ENCODE measurements at places on chromosomes 2 and 18.

DNA sequence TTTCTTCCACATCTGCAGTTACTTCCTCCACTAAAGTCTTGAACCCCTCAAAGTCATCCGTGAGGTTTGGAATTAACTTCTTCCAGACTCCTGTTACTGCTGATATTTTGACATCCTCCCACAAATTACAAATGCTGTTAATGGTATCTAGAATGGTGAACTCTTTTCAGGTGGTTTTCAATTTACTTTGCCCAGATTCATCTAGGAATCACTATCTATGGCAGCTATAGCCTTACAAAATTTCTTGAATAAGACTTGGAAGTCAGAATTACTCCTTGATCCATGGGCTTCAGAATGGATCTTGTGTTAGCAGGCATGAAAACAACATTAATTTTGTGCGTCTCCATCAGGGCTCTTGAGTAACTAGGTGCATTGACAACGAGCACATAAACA, 19.9 kb downstream of the EPAS1 start:
- DNase-seq, result no peak

DNA sequence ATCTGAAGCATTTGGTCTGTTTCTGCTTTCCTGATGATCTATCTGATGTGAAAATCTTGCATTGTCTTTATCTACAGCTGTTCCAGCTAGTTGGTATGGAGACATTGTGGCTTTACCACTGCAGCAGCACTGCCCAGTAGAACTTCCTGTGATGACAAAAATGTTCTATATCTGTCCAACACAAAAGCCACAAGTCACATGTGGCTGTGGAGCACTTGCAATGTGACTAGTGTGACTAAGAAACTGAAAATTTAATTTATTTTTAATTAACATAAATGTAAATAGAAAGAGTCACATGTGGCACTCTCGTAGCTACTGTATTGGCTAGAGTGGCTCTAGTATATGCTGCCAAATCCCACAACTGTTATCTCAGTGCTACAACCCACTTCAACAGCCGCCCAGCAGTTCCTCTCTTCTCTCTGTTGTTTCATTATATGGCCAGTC, 425.7 kb downstream of the SETBP1 start:
- no peak for DNase-seq

GRCh38 chr18:9848170-9848879, 37.4 kb upstream of the TXNDC2 start:
- DNase-seq, result no peak

DNA sequence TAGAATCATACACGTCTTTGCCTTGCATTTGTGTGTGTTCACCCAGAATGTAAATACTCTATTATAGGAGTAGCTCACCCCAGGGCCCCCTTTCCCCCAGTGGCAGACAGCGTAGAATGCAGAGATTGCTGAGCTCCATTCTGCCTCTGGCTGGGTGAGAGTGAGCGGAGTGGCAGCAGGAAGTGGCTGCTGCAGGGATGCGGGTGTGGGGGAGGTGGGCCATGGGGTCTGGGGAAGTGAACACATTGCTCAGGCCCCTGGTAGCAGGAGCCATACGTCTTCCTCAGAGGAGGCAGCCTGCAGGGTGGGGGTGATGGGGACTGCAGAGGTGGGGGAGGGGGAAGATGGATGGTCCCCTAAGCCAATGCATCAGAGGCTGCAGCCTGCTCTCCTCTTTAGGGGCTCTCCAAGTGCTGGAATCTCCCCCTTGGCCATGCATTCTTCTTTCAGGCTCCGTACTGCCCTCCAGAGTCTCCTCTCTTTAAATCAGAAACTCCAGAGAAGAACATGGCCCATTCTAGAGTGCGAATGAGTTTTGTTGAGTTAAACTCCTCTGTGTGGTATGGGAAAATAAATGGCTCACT, 72.2 kb downstream of the CELF4 start:
- DNase-seq, result no peak

DNA sequence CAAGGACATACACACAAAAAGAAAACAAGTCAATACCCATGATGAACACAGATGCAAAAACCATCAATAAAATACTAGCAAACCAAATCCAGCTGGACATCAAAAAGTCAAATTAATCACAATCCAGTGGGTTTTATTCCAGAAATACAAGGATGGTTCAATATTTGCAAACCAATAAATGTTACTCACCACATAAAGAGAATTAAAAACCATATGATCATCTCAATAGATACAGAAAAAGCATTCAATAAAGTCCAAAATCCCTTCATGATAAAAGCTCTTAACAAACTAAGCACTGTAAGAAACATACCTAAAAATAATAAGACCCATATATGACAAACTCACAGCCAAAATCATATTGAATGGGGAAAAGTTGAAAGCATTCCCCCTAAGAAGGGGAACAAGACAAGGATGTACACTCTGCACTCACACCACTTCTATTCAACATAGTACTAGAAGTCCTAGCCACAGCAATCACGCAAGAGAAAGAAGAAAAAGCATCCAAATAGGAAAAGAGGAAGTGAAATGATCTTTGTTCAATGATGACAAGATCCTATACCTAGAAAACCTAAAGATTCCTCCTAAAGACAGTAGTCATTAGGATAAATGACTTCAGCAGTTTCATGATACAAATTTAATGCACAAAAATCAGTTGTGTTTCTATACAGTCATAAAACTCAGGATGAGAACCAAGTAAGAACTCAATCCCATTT, 62.6 kb downstream of the TRAPPC8 start:
- no peak for DNase-seq

DNA sequence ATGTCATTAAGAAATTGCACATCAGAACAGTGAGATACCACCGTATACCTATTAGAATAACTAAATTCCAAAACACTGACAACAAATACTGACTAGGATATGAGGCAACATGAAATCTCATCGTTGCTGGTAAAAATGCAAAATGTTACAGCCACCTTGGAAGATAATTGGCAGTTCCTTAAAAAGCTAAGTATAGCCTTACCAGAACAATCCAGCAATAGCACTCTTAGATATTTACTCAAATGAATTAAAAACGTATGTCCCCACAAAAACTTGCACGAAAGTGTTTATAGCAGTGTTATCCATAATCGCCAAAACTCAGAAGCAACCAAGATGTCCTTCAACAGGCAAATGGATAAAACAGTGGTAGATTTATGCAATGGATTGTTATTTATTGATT, 241.7 kb downstream of the EPHA4 start:
- DNase-seq, result no peak

DNA sequence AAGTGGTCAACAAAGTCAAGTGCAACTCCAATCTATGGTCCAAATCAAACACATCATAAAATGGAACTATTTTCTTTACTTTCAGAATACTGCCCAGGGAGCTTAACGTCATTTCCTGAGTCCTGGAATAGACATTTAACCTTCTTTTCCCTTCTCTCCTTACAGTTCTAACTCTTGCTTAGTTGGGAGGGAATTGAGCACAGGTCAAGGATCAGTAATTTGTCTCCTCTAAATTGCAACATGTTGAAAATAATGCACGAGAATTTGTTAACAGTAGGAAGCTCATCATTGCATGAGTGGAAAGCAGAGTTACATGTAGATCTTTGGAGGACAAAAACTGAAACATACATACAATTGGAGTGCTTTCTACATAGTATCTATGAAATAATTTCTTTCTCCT, 87.7 kb downstream of the MEP1B start:
- no peak for DNase-seq

GRCh38 chr2:206250041-206250897, 24.2 kb upstream of the ZDBF2 start:
- DNase-seq, result no peak

DNA sequence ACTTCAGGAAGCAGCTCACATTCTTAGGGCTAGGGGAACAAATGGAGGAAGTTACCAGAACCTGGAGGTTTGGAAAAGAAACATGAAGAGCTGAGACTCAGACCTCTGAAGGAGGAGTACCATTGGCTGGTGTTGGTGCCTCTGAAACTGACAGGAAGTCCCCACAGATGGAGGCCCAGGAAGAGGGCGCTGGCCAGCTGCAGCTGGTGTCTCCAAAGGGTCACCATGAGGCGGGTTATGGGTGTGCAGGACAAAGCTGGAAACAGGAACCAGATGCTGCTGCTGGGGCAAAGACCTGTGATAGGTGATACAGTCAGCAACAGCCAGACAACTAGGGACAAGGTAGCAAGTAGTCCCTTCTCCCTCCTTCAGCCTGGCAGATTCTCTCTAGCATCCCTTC, 136.5 kb upstream of the SERPINE2 start:
- no peak for DNase-seq

GRCh38 chr2:22273853-22274252, 1111.1 kb upstream of the KLHL29 start:
- no peak for DNase-seq

- DNase-seq, result no peak
These were observed 3.4 kb downstream of the VSNL1 start for GRCh38 chr2:17543848-17544247.

GRCh38 chr2:237701033-237701858, 73.9 kb downstream of the LRRFIP1 start:
- peak; percentile 22 for DNase-seq

DNA sequence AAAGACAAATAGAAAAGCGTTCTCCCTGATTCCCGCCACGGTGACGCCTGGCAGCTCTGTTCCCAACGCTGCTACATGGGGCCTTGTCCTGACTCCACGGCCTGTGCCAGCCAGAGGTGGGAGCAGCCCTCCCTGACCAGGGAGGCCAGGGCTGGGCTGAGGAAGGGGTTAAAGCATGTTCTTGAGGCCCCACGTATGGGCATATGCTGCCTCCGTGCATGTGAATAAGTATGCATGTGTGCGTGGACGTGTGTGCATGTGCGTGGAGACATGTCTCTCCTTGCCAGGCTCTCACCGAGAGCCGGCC, 1.6 kb upstream of the SNED1 start:
- no peak for DNase-seq

DNA sequence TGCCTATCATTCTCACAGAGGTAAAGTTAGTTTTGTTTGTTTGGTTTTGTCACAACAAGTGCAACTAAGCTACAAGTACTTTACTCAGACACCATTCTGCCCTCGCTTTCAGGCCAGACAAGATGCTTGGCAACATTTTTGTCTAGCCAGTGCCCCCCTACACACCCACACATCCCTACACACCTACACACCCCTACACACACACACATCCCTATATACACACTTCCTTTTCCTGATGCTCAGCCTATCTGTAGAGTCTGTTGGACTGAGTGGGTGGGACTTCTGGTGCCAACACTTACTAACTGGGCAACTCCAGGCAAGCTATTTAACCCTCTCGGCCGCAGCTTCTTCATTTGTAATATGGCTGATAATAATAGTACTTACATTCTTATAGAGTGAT, 161.4 kb downstream of the ALK start:
- no peak for DNase-seq

DNA sequence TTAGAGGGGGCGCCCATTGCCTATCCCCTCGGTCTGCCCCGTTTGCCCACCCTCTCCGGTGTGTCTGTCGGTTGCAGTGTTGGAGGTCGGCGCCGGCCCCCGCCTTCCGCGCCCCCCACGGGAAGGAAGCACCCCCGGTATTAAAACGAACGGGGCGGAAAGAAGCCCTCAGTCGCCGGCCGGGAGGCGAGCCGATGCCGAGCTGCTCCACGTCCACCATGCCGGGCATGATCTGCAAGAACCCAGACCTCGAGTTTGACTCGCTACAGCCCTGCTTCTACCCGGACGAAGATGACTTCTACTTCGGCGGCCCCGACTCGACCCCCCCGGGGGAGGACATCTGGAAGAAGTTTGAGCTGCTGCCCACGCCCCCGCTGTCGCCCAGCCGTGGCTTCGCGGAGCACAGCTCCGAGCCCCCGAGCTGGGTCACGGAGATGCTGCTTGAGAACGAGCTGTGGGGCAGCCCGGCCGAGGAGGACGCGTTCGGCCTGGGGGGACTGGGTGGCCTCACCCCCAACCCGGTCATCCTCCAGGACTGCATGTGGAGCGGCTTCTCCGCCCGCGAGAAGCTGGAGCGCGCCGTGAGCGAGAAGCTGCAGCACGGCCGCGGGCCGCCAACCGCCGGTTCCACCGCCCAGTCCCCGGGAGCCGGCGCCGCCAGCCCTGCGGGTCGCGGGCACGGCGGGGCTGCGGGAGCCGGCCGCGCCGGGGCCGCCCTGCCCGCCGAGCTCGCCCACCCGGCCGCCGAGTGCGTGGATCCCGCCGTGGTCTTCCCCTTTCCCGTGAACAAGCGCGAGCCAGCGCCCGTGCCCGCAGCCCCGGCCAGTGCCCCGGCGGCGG, 1.7 kb downstream of the MYCN start:
- no peak for DNase-seq

- no peak for DNase-seq
These were observed 239.1 kb downstream of the KCNS3 start for GRCh38 chr2:18117592-18117991.

DNA sequence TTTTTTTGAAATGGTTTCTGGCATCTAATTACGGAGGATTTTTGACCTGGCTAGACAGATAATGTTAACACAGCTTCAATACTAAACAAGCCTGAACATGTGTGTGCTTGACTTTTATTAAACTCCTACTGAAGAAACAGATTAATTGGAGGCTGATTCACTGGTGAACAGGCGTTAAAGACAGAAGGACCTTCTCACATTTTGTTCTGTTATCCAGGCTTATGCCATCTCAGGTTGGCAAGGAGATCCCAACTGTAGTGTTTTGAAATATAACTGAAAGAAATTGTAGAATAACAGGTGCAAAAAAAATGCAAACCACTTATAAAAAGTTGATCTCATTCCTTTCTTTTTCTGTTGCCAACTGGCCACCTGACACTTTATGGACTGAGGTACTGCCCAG, 269.6 kb downstream of the ARHGAP15 start:
- DNase-seq, result no peak

GRCh38 chr2:237345891-237346640, 67.9 kb downstream of the COL6A3 start:
- no peak for DNase-seq

- peak; percentile 62 for DNase-seq
These were observed 38.1 kb upstream of the STAT1 start for GRCh38 chr2:191051825-191052778.

DNA sequence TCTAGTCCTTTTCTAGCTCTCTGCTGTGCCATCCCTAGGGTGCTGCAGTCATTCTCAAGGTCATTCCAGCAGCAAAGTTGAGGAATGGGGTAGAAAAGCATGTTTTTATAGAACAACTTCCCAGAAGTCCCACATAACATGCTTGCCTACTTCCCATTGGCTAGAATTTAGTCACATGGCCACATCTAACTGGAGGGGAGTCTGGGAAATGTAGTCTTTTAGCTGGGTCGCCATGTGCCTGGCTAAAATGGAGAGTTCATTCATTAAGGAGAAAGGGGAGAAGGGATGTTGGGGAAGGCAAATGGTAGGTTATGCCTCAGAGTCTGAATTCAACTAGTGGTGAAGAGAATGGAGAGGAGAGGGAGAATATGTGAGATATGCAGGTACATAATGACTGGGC, 85.7 kb downstream of the SLC4A3 start:
- DNase-seq, result no peak

GRCh38 chr18:36381075-36381474, 83.6 kb downstream of the FHOD3 start:
- DNase-seq, result no peak

DNA sequence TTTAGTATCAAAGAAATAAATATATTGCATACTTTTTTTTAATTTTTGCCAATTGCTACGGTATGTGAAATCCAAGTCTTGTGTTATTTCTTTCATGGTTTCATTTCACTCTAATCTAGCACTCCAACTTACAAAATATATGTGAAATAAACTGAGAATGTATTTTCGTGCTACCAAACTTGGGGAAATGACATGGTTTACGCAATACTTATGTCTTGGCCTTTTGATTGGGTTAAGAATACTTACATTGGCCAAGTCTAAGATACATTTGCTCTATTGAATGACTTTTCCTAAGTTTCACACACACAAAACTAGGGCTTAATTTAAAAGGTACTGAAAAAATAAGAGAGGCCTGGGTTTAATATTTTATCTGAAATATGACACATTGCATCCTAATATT, 80.5 kb downstream of the VRK2 start:
- no peak for DNase-seq

- no peak for DNase-seq
These were observed 145.8 kb downstream of the ESCO1 start for GRCh38 chr18:21454725-21455124.
